Epithelial cell of proximal tubule (primary cell): ENCODE measurements at places on chromosomes 7 and 10.

GRCh38 chr10:44352316-44353127 lies 32.4 kb downstream of the CXCL12 start:
- no peak for DNase-seq

- no peak for DNase-seq
Measured at GRCh38 chr7:732556-732955, 5.5 kb upstream of the PRKAR1B start.

DNA sequence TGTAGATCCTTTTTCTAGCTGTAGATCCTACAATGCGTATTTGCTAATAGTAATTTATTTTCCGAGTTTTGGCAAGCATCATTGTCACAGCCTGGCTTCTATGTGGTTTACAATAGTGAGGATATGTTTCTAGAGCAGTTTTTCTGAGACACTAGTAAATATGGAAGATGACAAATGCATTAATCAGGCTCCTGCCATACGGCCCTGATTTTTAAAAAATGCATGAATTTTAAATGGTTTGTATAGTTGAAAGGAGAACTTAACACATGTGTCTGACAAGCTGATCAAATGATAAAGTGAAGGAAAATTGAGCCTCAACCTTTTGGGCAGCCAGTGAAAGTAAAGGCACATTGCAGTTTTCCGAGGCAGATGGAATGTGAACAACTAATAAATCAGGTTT lies 354.1 kb downstream of the EXOC4 start:
- no peak for DNase-seq

- DNase-seq = no peak
Measured at GRCh38 chr10:100636848-100637553, 101.3 kb downstream of the HIF1AN start.

GRCh38 chr7:90988996-90989765 lies 275.1 kb upstream of the FZD1 start:
- no peak for DNase-seq

DNA sequence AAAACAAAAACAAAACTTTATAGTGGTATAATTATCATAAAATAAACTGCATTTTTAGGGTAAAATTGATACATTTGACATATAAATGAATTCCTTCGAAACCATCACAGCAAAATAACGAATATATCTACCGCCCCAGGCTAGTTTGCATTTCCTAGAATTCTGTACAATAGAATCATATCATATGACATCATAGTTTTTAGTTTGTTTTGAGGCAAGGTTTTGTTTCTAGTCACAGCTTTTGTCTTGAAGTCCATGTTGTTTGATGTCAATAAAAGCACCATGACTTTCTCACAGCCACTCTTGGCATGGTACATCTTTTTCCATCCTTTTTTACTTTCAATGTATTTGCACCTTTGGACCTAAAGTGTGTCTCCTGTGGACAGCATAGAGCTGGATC lies 102.9 kb downstream of the FOXL3 start:
- no peak for DNase-seq

GRCh38 chr7:135508883-135509588 lies 866 bp downstream of the CNOT4 start:
- DNase-seq = no peak

- DNase-seq = no peak
Measured at GRCh38 chr10:1153805-1154351, 97.7 kb downstream of the WDR37 start.

- DNase-seq = no peak
Measured at GRCh38 chr10:114207349-114207748, 28.2 kb downstream of the TDRD1 start.

DNA sequence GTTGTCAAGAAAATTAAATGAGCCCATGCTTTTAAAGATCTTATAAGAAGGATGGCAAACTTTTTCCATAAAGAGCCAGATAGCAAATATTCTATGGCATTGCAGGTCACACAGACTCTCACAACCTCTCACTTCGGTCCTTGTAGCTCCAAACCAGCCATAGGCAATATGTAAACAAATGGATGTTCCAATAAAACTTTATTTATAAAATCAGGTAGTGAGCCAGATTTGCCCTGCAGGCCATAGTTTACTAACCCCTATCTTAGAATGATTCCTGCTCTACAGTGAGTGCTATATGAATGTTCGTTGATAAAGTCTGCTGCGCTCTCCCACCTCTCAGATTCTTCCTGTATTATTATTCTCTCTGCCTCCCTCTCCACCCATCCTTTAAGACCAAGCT lies 177.7 kb downstream of the KCNMA1 start:
- no peak for DNase-seq

DNA sequence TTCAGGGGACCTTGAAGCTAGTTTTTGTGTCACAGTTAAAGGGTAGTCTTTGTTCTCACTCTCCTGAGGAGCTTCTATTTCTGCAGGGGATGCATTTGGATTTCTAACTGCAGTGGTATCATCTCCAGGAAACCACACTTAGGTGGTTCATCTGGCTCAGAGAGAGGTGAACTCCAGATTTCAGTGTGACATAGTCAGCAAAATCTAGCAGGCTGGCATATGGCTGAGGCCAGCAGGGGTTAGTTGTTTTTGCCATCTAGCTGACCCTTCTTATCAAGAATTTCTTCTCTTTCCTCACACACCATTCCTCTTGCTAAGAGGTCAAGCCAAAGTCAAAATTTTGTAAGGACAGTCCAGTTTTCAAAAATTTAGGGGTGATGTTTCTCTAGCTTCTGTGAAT lies 248.2 kb downstream of the REEP3 start:
- DNase-seq = no peak

DNA sequence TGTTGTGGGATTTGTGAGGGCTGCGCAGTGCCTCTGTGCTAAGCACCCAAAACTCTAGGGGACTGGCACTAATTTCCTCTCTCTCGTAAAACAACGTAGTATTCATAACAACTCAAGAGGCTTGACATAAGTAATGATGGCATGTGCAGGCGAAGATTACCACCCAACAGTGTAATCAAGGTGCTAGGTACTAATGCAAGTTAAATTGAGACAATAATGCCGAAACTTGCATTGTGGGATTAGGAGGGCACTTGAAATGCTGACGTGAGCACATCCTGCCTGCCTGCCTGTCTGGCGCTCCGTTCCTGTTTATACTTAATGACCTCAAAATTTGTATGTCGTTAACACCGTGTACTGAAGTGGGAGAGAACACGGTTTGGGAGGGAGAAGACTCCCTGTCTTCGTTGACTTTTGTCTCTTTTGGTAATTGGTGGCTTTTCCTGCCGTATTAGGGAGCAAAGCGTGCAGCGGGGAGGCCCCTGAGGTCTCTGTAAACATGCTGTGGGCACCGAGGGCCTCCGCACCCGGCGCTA lies 139.0 kb downstream of the MGMT start:
- DNase-seq = no peak

DNA sequence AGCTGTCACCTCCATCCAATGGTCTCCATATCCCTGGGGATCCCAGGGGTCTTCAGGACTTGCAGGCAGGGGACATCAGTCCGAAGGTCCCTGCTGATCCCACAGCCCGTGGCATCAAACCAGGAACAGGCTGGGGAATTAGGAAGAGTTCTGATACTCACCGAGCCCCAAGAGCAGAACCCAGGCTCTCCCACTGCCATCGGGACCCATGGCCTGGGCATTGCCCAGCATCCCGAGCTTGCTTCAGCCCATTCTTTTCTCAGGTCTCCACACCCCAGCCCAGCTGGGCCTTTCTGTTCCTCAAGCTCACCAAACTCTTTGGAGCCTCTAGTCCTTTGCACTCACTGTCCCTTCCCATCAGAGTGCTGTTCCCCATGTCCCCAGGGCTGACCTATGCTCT lies 280.9 kb downstream of the GRID1 start:
- DNase-seq = no peak

DNA sequence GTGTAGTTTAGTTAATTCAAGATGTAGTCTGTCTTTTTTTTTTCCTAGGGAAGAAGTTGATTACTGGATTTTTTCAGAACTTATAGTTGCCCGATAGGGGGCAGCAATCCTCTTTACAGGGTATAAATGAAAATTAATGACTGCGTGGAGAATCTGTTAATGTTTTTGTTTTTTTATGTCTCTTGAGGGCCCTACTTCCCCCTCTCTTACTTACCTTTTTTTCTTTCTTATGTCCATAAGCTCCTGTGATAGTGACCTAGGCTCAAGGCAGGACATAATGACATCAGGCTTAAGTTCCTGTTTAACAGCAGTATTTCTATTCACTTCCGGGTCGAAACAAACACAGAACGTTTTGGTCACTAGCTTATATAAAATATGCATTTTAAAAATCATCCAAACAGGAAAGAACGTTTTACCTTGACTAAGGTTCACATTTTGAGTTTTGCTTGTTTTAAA lies 18.8 kb downstream of the CDC123 start:
- DNase-seq = no peak

DNA sequence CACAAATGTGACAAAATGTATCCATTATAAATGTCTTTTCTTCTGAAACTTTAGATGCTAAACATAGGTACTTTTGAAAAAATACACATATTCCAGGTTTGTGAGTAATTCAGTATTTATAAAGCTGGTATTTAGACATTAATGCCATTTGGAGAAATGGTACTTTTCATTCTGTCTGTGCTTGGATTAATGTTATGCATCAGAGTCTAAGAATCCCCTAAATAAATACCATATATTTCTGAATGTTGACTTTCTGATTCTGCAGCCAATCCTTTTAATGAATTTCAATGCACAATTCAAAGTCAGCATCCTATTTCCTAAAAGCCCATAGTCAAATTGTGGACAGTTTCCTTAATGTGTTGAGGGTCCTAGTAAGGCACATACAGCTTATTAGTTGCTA lies 145.0 kb downstream of the DKK1 start:
- DNase-seq = no peak

DNA sequence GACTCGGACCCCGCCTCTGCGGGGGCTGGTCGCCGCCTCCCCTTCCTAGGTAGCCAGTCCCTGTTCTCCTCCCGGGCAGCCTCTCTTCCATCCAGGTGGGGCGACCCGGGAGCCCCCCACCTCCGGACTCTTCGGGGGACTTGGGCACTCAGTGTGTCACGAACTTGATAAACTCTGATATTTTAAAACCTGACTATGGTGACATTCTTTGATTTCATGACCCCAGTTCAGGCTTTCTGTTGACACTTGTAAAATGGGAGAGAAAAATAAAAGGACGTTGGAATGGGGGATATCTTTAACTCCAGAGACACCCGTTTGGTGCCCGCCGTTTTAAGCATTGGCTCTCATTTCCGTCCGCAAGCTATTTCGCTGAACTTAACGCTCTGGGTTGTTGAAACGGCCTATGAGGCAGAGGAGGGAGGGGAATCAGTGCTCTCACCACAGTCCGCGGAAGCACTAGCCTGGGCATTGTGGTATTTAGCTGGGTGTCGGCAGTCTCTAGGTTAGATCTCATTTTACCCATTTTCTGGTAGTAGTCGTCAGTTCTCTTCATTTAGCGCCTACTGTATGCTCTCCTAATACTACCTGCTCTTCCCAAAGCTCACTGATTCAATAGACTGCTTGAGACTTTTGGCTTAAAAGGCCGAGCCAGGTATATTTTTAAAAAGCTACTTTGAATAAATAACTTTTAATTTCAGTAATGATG lies 738 bp downstream of the VPS26A start:
- DNase-seq = no peak

- DNase-seq = no peak
Measured at GRCh38 chr10:31751051-31751737, 177.4 kb downstream of the ARHGAP12 start.

DNA sequence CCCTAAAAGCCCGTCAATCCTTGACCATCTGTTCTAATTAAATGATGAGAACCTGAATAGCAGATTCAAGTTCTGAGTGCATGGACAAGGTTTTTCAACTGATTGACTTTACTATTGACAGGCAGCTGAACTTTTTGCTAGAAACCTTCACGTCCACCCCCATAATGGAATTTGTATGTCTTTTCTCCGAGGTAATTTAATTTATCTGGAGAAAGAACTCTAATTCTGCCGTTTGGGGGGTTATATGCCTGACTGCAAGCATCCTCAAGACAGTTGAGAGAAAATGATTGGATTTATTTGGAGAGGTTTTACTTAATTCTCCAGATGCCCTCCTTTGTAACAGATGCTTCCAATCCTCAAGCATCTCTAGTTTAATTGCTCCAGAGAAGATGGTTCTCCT lies 1053.4 kb upstream of the AUTS2 start:
- no peak for DNase-seq

DNA sequence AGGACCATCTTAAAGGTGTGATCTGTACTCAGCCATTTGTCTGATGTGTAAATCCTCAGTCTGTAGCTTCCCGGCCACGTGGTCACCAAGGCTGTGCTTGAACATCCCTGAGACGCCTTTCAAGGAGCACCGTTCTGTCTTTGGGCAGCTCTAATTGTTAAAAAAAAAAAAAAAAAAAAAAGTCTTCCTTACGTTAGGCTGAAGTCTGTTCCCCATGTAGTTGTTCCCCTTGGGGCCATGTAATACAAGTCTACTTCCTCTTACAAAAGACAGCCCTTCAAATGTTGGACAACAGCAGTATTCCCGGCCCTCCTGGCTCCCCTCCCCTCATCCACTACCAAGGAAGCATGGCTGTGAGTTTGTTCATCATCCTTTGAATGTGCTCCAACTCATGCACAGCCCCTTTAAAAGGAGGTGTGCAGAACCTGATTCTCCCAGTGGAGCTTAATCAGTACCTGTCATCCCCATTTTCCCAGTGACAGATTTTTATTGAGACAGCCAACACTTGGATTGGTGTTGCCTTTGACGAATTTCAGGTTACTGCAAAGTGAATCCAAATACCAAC lies 392.2 kb upstream of the GALNT17 start:
- no peak for DNase-seq

GRCh38 chr10:126749015-126749655 lies 78.6 kb upstream of the C10orf90 start:
- DNase-seq = peak; percentile 22

DNA sequence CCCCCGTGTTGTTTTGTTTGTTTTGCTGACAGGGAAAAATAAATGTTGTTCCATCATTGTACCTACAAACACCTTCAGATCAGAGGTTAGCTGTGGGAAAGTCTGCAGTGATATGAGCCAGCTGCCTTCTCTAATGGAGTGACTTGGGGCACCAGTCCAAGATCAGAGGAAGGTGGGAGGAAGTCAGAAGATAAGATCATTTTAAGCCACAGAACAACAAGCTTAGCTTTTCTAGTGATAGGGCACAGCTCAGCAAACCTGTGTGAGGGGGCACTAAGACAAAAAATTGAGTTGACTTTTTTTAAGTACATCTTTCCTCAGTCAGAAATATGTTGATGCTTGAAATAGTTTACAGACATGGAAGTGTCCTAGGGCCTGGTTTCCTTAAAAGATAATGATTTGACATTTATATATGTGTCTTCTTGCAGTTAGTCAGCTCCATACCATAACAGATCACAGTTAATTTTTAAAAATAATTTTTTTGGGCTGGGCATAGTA lies 240.3 kb upstream of the KAT6B start:
- DNase-seq = no peak
